Suppressor macrophage treated with lipopolysaccharide for 4 hours (primary cell): ENCODE measurements at places on chromosomes 16 and 17.

DNA sequence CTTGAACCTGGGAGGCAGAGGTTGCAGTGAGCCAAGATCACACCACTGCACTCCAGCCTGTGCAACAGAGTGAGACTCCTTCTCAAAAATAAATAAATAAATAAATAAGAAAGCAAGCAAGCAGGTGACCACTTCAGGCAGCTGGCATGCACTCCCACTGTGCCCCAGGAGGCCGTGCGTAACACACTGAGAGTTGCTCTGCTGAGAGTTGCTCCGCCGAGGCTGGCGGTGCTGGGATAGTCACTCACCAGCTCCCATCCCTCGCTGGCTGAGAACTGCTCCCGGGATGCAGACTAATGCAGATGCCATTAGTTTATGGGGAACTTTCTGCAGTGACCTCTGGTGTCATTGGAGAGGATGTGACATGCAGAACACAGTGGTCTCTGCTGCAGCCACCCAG, 105.7 kb upstream of the PLCG2 start:
- DNase-seq, result no peak

- no peak for DNase-seq
Measured at GRCh38 chr16:3135126-3135715, 392 bp downstream of the ZNF213 start.

DNA sequence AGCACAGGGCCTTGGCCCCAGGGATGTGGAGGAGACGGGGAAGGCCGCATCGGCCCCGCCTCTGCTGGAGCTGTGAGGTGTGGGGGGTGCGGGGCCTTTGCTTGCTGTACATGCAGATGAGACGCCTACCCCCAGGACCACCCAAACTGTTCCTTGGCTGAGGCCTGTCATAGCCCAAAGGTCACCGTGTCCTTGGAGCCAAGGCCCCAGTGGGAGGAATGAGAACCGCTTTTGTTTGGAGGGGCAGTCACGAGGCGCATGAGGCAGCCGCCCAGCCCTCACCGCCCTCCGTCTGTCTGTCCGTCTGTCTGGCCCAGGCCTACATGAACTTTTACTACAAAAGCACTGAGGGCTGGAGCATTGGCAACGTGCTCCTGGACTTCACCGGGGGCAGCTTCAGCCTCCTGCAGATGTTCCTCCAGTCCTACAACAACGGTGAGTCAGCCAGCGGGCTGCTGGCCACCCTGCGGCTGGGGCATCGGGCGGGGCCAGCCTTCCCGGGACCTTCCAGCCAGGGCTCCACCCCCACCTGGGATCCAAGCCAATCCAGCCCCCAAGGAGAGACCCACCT, 8.8 kb downstream of the TAX1BP3 start:
- DNase-seq, result no peak

- DNase-seq, result no peak
Measured at GRCh38 chr16:81586417-81586816, 141.8 kb downstream of the CMIP start.

- DNase-seq, result peak; percentile 62
Measured at GRCh38 chr17:60439501-60439900, 17.2 kb downstream of the CHCT1 start.

GRCh38 chr17:80943346-80944145, 48.1 kb upstream of the CHMP6 start:
- DNase-seq, result no peak

DNA sequence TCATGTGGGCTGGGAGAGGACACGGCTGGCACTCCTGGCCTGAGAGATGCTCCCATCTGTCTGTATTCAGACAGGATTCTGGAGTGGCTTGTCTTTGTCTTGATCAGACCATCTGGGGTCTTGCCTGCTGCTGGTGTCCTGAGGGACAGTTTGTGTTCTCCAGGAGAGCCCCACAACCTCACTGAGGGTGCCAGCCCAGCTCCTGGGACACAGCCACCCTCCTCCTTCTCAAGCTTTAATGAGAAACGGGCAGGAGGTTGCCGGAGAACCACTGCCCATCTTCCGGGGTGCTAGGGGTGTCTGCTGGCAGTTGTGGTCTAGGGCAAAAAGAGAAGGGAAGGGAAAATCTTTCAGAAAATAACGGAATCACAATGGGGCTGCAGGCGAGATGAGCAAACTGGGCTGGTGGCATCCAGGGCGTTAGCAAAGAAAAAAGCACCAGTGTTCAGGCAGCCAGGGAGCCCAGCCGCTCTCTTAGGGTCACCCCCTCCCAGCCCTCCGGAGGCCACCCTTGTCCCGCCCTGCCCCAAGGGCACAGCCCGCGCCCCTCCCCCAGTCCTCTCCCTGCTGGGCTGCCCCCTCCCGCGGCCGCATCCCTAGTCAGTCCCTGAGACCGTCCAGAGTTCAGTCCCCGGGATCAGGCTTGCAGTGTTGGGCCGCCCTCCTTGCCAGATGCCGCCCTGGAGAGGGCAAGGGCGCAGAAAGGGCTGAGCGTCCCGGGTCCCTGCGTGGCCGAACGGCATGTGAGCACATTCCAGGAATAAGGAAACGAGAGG, 824.7 kb downstream of the KCNJ18 start:
- no peak for DNase-seq

GRCh38 chr16:83969771-83970429, 1.9 kb downstream of the NECAB2 start:
- no peak for DNase-seq

DNA sequence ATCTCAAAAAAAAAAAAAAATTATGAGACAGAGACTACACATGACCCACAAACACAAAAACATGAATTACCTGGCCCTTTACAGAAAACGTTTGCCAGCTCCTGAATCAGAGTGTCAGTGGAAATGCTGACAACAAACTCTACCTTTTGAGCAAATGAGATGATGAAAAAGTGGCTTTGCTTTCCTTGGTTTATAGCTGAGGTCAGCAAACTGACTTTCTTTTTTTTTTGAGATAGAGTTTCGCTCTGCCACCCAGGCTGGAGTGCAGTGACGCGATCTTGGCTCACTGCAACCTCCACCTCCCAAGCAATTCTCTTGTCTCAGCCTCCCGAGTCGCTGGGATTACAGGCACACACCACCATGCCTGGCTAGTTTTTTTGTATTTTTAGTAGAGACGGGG, 46.3 kb downstream of the ZCCHC14 start:
- no peak for DNase-seq

DNA sequence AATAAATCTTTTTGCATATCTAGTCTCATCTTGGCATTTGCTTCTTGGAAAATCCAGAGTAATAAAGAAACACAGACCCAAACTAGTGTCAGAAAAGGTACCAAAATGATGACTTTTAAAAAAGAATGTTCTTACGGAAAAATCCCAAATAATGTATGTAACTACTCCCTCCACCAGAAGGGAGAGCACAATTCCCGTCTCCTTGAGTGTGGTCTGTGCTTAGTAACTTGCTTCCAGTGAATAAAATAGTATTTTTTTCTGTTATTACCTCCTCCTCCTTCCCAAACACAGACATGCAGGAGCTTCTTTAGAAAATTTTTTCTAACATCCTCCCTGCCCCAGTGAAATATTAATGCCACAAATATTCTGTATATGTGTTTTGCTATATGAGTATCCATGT, 358.1 kb downstream of the ZFHX3 start:
- no peak for DNase-seq

DNA sequence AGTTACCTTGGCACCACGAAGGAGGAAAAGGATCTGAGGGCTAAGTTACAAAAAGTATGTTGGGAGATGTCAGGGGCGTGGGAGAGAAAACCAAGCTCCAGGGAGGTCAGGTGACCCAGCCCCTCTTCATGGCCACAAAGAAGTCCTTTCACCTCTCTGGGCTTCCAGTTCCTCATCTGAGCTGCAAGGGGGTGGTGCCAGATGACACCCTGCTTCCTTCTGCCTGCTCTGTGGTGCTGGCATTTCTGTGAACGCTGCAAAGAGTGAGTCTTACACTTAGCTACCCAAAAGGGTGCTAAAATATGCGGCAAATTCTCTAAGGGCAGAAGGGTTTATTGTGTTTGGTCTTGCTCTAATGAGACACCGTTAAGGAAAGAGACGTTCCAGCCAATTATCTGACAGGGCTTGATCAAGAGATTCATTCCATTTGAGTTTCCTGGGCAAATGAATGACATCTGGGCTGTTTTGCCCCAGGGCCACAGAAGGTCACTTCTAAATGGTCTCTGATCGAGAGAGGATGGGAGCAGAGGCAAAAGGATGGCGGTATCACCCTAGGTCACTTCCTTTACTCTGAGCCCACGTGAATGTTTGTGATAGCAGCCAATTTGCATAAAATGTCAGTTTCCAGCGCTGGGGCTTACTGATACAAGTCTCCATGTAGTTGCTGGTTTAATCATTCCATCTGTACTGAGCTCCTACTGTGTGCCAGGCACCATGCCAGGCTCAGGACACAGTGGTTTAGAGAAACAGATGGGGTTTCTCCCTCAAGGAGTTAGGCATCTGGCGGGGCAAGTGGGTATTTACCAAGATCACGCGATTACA, 210.2 kb downstream of the KATNIP start:
- peak; percentile 47 for DNase-seq

GRCh38 chr16:51549836-51550235, 398.8 kb upstream of the SALL1 start:
- DNase-seq, result no peak

GRCh38 chr16:28165598-28165997, 46.2 kb downstream of the XPO6 start:
- DNase-seq, result peak; percentile 76

DNA sequence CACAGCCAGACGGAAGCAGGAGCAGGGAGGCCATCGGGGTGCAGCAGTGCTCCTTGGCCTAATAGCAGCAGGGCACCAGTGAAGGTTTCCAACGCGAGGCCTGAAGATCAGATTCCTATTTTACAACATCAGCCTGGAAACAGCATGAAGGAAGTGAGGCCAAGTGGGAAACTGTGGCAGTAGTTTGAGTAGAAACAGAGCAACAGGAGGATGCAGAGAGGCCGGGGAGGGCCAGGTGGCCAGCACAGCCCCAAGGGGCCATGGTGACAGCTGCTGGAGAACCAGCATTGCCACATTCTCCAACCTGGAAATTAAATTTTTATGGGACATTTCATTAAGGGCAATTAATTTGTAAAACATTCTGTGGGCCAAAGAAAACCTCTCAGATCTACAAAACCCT, 3.4 kb upstream of the ANKRD11 start:
- DNase-seq, result no peak

DNA sequence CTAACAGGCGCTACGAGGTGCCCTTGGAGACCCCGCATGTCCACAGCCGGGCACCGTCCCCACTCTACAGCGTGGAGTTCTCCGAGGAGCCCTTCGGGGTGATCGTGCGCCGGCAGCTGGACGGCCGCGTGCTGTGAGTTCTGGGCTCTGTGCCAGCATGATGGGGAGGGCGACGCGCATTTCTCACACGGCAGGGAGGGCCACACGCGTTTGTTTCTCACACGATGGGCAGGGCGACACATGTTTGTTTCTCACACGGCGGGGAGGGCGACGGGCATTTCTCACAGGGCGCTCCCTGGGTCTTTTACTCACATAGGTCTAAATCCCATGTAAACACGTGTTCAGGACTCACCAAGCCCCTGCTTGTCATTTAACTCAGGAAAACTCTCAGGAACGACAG, 4.4 kb downstream of the GAA start:
- DNase-seq, result no peak

GRCh38 chr17:3002538-3003295, 60.7 kb downstream of the OR1D5 start:
- DNase-seq, result peak; percentile 27

GRCh38 chr16:8878523-8878911, 3.6 kb upstream of the LITAFD start:
- no peak for DNase-seq

DNA sequence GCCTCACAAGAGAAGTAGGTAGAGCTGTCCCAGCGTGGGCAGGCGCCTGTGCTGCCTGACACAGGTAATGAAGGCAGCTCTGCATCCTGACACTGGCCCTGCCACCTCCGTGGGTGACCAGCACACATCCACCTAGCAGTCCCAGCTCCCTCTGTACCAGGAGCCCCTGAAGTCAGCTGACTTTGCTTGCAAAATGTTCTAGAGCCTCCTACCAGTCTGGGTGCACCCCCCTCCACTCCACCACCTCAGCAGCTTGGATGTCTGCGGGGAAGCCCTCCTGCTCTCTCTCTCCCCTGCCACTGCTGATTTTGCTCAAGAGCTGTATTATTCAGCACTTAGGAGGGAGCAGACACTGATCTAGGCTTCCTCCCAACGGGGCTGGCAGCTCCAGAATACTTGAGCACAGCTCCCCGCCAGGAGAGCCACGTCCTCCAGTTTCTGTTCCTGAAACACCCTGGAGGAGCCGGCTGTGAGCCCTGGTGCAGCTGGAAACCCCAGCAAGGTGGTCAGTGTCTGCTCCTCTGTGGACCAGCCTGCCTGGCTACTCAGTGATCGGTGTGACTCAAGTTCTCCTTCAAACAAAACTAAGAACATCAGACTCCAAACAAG, 1.0 kb downstream of the RNF166 start:
- peak; percentile 80 for DNase-seq

GRCh38 chr17:48215583-48216139, 108.1 kb downstream of the SNX11 start:
- peak; percentile 44 for DNase-seq

DNA sequence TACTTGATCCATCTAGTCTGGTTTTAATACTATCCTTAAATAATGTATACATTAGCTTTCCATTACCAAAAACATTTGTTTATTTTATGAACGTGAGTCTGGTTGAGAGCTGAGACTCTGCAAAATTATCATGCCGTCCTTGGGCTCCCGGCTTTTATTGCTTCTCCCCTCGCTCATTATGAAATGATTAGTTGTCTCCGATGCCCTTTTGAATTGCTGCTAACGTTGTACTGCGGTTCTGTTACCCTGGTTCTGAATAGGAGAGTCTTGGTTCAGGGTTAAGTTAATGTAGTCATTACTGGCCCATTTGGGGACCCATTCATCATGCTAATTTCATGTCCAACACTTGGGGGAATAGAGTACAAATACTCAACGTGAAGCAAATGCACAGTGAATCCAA, 12.8 kb downstream of the XYLT1 start:
- DNase-seq, result no peak

DNA sequence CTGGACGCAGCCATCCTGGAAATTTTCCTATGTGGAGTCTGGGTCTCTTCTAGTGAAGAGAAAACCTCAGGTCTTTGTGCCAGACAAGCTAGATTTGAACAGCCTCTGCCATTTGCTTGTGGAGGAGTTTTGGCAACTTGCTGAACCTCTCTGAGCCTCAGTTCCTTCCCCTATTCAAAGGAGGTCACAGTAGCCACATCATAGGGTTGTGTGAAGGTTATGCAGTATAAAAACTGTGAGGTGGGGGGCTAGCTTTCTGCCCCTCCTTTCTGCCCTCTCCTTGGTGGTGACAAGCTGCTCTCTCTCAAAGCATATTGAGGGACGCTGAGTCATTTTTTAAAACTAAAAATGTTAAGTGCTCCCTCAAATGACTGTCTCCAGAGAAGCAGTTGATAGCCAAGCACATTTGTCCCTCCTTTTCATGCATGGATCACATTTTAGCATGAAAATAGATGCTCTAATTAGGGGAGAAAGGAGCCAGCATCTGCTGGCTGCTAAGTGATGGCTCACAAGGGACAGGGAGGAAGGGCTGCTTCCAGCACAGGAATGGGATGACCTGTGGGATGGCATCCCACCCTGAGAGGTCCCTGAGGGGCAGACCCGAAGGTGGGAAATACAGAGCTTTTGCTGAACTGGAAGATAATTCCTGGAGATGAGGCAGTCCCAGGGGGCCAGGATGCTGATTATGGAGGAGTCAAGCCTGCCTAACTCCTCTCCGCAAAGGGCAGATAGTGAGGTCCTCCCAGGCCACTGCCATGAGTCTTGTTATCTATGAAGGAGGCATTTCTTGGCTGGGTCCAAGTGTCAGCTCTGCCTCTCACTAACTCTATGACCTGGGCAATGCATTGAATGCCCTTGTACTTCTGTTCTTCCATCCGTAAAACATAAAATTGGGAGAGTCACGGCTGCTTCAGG, 218.8 kb downstream of the RAB11FIP4 start:
- DNase-seq, result no peak

GRCh38 chr17:54982399-54982798, 13.8 kb downstream of the STXBP4 start:
- no peak for DNase-seq

GRCh38 chr16:54443352-54443751, 156.8 kb upstream of the IRX3 start:
- no peak for DNase-seq
